Activated CD4-positive, alpha-beta T cell treated with anti-CD3 and anti-CD28 coated beads, Interleukin-2, amount 10 ng/mL, durations not matched to agents 7 days and 5 days (primary cell): ENCODE measurements at places on chromosomes 1 and 21.

GRCh38 chr1:162347281-162347680 is 29.4 kb downstream of the SPATA46 start:
- no peak for DNase-seq
- H3K27me3 ChIP-seq, result peaks cover 7% of the 10 kb centered on the region
- H3K4me1 ChIP-seq, result no peaks in the 10 kb centered on the region
- no peaks in the 10 kb centered on the region for H3K36me3 ChIP-seq
- H3K27ac ChIP-seq, result no peak overlapping the region

DNA sequence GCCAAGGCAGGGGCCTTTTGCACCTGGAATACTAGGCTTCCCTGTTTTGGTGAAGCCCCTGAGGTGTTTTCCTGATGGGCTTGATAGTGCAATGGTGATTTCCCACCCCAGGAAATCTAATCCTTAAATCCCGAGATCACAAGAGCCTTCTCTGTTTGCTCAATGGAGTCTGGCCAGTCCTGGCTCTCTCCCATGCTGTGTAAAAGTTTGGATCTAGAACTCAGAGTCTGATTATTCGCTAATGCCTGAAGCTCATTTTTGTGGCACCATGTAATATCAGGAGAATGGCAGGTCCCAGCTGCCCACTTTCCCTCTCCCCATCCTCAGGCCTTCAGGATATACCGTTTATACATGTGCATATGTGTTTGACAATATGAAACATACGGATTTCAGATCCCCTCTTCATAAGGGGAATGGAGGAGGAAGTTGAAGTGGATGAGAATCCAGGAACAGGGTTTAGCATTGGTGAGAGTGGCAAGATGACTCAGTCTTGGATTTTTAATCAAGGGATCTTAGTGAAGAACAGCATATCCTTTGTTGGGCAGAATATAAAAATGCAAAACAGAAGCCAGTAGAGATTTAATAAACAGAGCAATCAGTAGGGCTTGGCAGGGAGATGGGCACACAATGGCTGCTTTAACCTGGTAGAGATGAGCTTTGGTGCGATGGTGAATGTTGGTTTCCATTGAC is 62.1 kb downstream of the CLIC6 start:
- peaks cover 9% of the 10 kb centered on the region for H3K4me1 ChIP-seq
- no peaks in the 10 kb centered on the region for H3K36me3 ChIP-seq
- H3K4me3 ChIP-seq, result no peak overlapping the region
- H3K27ac ChIP-seq, result no peak overlapping the region
- DNase-seq, result no peak
- peaks cover 7% of the 10 kb centered on the region for H3K27me3 ChIP-seq

DNA sequence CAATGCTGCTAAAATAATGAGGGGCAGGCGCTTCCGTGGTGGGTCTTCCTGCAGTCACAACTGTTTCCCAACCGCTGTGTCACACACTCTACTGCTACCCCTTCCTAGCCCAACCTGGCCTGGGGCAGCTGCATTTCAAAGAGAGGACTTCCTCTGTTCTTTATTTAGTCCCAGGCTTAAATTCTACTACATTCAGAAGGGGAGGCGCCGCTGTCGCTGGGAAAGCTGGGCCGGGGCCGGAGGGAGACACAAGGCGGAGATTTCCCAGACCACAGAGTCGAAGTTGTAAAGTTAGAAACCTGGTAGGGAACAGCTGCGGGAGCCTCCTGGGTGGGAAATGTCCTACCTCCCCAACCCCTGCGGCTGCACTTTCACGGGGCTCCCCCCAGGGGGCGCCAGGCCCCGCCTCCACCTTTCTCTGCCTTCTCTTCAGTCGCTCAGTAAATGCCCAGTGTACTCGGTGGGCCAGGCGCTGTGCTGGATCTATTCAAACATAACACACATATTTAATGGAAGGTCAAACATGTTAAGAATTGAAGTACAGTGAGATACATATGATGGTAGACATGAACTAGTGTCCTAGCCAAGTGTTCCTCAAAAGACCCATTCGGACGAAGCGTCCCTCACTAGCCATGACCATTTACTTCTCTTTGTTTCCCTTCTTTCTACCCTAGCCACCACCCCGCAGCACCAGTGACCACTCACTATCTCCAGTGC is 23.1 kb downstream of the DYRK3 start:
- H3K36me3 ChIP-seq, result no peaks in the 10 kb centered on the region
- peaks cover 14% of the 10 kb centered on the region for H3K4me1 ChIP-seq
- H3K27ac ChIP-seq, result no peak overlapping the region
- peaks cover 25% of the 10 kb centered on the region for H3K27me3 ChIP-seq
- H3K4me3 ChIP-seq, result no peak overlapping the region

DNA sequence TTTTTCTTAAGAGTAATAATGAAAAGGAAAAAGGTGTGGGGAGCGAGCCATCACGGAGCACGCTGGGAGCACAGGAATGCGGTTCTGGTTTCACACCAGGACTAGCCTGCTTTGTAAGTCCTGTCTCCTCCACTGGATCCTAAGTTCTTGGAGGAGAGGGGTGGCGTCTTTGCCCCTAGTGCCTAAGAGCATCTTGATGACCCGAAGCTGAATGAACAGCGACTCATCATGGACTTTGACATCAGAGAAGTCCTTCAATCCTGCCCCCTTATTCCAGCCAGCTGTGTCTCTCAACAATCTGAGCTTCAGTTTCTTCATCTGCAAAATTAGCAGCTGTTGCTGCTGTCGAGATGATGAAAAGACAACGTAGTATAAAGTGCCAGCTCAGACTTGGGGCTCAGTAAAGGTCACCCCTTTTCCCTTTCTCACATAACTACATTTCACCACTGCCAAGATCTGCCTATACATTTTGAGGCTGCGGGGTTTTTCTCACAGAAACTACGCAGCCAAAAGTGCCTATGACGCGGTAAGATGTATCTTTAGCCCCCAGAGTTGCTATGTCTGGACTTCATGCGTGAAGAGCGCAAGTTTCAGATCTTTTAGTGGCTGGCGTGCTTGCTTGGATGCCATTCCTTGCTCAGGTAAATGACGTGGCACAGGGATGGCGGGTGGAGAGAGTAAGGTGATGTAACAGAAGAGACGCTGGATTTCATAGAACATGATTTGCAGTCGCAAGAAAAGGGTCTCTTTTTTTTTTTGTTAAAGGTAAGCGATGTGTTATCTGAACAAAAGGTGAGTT is 4.9 kb upstream of the PRDM2 start:
- H3K27me3 ChIP-seq, result peaks cover 12% of the 10 kb centered on the region
- no peak overlapping the region for H3K4me3 ChIP-seq
- H3K27ac ChIP-seq, result no peak overlapping the region
- H3K36me3 ChIP-seq, result peaks cover 8% of the 10 kb centered on the region

DNA sequence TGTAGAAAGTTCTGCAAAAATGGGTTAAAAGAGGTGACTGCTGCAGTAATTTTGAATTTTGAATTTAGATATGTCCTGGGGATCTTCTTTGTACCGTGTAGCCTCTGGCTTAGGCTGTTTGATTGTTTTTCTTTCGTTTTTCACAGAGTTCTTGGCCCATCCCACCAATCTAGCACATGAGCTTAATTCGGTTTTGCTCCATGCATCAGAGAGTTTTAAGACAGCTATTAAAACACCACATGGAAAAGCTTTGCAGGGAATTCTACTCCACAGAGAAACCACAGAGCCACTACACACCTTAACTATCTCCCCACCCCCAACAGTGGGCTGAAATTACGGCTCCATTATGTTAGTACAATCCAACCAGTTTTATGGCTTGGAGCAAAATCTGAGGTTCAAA is 25.5 kb downstream of the SPAG17 start:
- H3K36me3 ChIP-seq, result no peaks in the 10 kb centered on the region
- H3K27ac ChIP-seq, result no peak overlapping the region
- no peak for DNase-seq

DNA sequence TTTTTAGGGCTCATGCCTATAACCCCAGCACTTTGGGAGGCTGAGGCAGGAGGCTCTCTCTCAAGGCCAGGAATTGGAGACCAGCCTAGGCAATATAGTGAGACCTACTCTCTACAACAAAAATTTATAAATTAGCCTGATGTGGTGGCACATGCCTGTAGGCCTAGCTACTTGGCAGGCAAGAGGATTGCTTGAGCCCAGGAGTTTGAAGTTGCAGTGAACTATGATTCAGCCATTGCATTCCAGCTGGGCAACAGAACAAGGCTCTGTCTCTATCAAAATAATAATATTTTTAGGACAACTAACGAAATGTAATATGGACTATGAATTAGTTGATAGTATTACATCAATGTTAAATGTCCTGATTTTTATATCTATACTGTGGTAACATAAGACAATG is 68.8 kb upstream of the ARID1A start:
- H3K36me3 ChIP-seq, result no peaks in the 10 kb centered on the region
- H3K27me3 ChIP-seq, result peaks cover 2% of the 10 kb centered on the region
- H3K4me1 ChIP-seq, result peaks cover 4% of the 10 kb centered on the region
- no peak overlapping the region for H3K4me3 ChIP-seq
- no peak overlapping the region for H3K27ac ChIP-seq

- H3K27me3 ChIP-seq, result peaks cover 7% of the 10 kb centered on the region
- no peaks in the 10 kb centered on the region for H3K36me3 ChIP-seq
- H3K4me3 ChIP-seq, result no peak overlapping the region
- DNase-seq, result no peak
These were observed 114.0 kb downstream of the KCNN3 start for GRCh38 chr1:154755858-154756730.

DNA sequence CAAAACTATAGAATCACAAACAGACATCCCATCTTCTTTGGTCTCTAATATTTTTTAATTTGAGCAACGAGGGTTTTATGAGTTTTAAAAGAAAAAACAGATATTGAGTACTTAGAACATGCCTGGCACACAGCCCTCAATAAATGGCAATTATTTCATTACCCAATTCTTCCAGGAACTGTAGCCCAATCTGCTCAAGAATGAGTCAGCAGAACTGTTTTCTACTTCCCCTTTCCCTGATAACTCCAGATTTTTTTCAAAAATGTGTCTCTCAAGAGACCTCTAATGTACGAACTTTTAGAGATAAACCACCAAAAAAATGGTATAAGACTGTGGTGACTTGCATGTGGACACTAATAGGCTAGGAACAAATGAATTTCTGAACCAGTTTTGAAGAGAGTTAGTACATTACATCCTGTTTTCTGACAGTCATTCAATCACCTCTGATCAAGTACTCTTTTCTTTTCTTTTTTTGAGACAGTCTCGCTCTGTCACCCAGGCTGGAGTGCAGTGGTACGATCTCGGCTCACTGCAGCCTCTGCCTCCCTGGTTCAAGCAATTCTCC is 11.5 kb downstream of the ABL2 start:
- no peak for DNase-seq
- no peak overlapping the region for H3K27ac ChIP-seq
- H3K4me1 ChIP-seq, result peaks cover 10% of the 10 kb centered on the region
- H3K4me3 ChIP-seq, result no peak overlapping the region
- H3K27me3 ChIP-seq, result no peaks in the 10 kb centered on the region

- H3K4me1 ChIP-seq, result no peaks in the 10 kb centered on the region
- no peaks in the 10 kb centered on the region for H3K36me3 ChIP-seq
- no peak for DNase-seq
- H3K27ac ChIP-seq, result no peak overlapping the region
- no peaks in the 10 kb centered on the region for H3K27me3 ChIP-seq
These were observed 803.1 kb downstream of the USP25 start for GRCh38 chr21:16532840-16533239.

DNA sequence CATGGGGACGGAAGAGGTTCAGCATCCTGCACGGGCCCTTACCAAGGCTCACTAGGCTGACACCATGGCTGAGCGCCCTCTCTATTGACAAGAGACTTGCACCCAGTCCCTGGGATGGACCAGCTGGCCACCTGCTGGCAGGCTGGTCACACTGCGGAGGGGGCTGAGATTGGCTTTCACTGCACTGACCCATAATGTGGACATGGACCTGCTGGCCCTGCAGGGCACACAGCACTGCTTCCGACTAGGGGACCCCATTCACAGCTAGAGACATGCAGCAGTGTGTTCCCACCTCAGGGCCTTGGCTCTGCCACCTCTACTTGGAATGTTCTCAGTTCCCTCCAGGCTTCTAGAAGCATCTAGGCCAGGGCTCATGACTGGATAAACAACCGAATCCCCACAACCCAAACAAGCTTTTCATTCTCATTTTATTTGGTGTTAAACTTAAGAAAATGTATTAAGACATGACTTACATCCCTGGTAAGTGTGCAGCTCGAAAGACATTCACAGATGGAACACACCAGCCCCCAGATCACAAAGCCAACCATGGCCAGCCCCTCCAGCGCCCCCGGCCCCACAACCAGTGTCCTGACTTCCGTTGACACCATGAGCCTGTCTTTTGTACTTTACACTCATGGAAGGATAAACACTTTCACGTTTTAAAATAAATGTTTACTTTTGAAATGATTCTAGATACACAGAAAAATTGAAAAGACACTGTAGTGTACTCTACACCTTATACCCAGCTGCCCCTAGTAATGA is 9.3 kb upstream of the SRARP start:
- H3K27ac ChIP-seq, result no peak overlapping the region
- no peaks in the 10 kb centered on the region for H3K4me1 ChIP-seq
- H3K27me3 ChIP-seq, result no peaks in the 10 kb centered on the region
- H3K4me3 ChIP-seq, result no peak overlapping the region
- H3K36me3 ChIP-seq, result no peaks in the 10 kb centered on the region
- peak; percentile 37 for DNase-seq

GRCh38 chr1:204465546-204466415 is 28.8 kb downstream of the PIK3C2B start:
- H3K27me3 ChIP-seq, result no peaks in the 10 kb centered on the region
- DNase-seq, result no peak
- H3K36me3 ChIP-seq, result peaks cover 20% of the 10 kb centered on the region
- no peak overlapping the region for H3K27ac ChIP-seq

DNA sequence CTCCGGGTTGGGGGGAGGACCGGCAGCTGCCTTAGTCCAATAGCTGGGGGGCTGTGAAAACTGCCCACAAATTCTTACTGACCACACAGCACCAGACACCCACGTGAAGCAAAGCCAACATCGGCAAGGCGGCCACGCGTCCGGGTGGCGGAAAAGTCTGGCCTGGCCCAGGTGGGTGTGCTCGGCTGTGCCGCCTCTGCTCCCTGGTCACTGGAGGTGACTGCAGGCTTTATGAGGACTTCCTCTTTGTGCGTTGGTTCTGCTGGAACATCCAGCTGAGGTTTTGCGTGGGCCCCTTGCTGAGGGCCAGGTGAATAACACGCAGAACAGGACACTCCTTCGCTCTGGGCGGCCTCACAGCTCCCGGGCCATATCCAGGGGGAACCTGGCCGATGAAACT is 35.4 kb downstream of the FAAP20 start:
- no peak for DNase-seq
- peaks cover 2% of the 10 kb centered on the region for H3K36me3 ChIP-seq
- H3K27me3 ChIP-seq, result no peaks in the 10 kb centered on the region
- peaks cover 6% of the 10 kb centered on the region for H3K4me1 ChIP-seq

GRCh38 chr1:109263234-109263596 is 13.9 kb downstream of the CELSR2 start:
- peaks cover 3% of the 10 kb centered on the region for H3K4me1 ChIP-seq
- H3K27ac ChIP-seq, result no peak overlapping the region
- no peaks in the 10 kb centered on the region for H3K27me3 ChIP-seq
- no peak for DNase-seq

- no peaks in the 10 kb centered on the region for H3K4me1 ChIP-seq
- H3K27ac ChIP-seq, result no peak overlapping the region
- no peaks in the 10 kb centered on the region for H3K36me3 ChIP-seq
These were observed 7.4 kb upstream of the EXTL1 start for GRCh38 chr1:26014179-26014578.

DNA sequence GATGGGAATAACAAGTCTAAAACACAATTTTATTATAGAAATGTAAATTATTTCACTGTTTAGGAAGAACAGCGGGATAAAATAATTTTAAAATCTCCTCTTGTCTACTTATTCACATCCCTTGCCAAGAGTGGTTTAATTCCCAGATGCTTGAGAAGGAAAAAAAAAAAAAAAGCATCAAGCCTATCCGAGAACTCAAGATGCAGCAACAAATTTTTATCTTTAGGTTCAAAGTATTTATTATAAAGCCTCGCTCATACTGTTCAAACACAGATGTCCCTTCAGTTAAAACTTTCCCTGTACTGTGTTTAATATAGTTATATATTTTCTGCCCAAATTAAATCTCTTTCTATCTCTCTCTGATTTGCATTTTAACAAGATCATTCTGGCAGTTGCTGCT is 1615.8 kb downstream of the PLA2G4A start:
- H3K4me1 ChIP-seq, result no peaks in the 10 kb centered on the region
- DNase-seq, result no peak
- no peak overlapping the region for H3K4me3 ChIP-seq
- no peaks in the 10 kb centered on the region for H3K27me3 ChIP-seq
